ENCODE measurements at places on chromosomes 7 and 10. TPM values are rescaled to one million over a fixed set of nuclear protein-coding genes. Genes with fewer than 3 reads are reported as not detected.

Gene DBNL
- total RNA-seq, result 161 TPM

Gene ACHE
- 1.8 TPM for total RNA-seq

Gene RGR
- 3.8 TPM for total RNA-seq

Gene TMEM178B
- total RNA-seq, result 0.48 TPM

Gene NKX2-3
- 0.19 TPM for total RNA-seq

GRCh38 chr10:77176232-77176631 is 461.4 kb downstream of the KCNMA1 start:
- DNase-seq, result no peak

GRCh38 chr10:12521423-12521822 is 172.1 kb downstream of the CAMK1D start:
- DNase-seq, result no peak

GRCh38 chr7:37438906-37439652 is 9.6 kb downstream of the ELMO1 start:
- DNase-seq, result no peak

DNA sequence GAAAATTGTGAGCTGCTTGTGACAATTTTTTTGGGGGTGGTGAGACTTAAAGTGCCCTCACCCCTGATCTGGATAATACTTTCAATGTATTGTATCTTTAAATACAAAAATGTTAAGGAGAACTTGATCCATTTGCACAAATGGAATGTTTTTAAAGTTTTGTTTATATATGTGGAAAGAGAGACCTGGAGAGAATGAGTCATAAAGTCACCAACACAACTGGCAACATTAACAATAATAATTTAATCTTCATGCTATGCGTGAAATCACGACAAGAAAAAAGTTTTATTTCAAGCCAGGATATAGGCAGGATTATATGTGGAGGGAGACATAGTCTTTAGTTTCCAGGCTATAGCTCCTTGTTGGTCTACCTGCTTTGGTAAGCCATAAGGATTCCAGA is 537.5 kb downstream of the GPAM start:
- no peak for DNase-seq

- no peak for DNase-seq
Observed at GRCh38 chr10:62231371-62231770, 37.3 kb downstream of the RTKN2 start.

GRCh38 chr10:48607356-48608278 is 2.7 kb upstream of the ARHGAP22 start:
- DNase-seq, result no peak

- DNase-seq, result no peak
Observed at GRCh38 chr10:3668276-3668965, 116.6 kb downstream of the KLF6 start.

GRCh38 chr7:110246118-110246517 is 844.8 kb upstream of the LRRN3 start:
- no peak for DNase-seq

DNA sequence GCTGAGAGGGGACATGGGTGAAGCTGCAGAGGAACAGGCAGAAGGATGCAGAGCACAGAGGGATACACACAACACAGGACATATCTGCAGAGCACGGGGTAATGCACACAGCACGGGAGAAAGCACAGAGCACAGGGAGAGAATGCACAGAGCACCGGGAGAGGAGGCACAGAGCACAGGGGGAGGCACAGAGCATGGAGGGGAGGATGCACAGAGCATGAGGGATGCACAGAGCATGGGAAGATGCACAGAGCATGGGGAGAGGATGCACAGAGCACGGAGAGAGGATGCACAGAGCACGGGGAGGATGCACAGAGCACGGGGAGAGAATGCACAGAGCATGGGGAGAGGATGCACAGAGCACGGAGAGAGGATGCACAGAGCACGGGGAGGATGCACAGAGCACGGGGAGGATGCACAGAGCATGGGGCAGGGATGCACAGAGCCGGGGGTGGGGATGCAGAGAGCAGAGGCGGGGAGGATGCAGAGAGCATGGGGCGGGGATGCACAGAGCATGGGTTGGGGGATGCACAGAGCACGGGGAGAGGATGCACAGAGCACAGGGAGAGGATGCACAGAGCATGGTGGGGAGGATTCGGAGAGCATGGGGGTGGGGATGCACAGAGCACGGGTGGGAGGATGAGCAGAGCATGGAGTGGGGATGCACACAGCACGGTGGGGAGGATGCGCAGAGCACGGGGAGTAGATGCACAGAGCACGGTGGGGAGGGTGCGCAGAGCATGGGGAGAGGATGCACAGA is 230.0 kb downstream of the ADAM12 start:
- no peak for DNase-seq

GRCh38 chr10:97080051-97080776 is 105.5 kb downstream of the SLIT1 start:
- no peak for DNase-seq

- DNase-seq, result no peak
Observed at GRCh38 chr10:121510201-121510771, 88.0 kb downstream of the FGFR2 start.

DNA sequence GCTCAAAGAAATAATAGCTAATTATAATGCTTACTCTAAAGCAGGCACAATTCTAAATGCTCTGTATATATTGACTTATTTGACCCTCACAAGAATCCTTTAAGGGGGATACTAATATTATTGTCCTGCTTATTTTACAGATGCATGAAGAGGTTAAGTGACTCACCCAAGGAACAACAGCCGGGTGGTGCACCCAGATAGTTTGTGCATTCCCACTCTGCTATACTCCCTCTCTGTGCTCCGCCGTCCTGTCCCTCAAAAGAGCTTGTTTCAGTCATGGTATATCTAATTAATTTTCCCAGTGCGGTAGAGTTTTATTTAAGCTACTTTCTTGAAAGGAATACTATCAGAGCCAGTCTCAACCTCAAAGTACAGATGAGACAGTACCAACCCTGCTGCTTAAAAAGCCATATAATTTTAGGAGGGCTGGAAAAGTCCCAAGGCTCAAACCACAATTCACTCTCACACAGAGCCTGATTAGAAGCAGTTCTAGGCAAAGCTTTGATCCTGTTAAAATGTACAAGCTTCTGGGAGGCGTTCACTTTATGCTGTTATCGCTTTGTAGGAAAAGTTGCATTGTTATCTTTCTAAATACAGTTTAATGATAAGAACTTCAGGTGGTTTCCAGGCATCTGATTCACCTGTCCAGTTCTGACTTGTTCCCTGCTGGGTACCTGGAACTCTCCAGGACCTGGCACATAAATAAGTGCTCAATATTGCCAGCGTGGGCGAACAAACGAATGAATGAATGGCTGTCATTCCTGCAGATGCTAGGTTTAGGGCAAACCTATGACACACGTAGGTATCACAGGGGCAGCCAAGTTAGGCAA is 261.5 kb upstream of the KLF14 start:
- DNase-seq, result no peak

DNA sequence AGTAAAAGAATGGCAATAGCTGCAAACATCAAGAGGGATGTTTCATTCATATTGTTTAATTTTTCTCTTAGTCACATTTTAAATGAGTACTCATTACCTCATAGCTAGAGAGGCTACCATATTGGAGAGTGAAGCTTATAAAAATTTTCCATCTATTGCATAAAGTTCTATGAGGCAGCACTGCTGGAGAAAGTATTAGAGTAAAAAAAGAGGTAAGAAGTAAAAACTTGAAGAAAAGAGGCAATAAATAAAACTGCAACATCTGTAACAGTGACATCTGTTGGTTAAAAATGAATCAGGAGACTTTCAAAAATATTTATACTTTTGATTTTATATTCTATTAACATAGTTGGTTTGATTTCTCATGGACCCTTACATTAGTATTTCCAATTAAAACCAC is 284.5 kb upstream of the SEMA3D start:
- DNase-seq, result peak; percentile 14

GRCh38 chr7:95209276-95209675 is 115.1 kb downstream of the PON1 start:
- peak; percentile 70 for DNase-seq

DNA sequence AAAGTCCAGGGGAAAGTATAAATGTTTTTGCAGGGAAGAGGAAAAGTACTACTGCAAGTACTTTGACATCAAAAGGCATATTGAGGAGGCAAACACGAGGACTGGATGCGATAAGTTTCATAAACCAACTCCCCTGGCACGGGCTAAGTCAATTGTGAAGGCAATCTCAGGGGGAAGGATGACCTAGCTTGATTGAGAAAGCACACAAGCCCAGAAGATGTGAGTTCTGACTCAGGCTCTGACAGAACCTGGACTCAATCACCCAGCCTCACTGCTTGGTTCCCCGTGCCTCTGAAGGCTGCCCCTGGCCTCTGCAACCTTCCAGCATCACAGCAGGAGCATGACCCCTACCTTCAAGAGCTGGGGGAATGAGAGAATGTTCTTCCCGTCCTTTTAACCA is 93.2 kb upstream of the ZNF438 start:
- DNase-seq, result no peak

GRCh38 chr10:78589687-78590086 is 479.1 kb upstream of the ZMIZ1 start:
- no peak for DNase-seq

DNA sequence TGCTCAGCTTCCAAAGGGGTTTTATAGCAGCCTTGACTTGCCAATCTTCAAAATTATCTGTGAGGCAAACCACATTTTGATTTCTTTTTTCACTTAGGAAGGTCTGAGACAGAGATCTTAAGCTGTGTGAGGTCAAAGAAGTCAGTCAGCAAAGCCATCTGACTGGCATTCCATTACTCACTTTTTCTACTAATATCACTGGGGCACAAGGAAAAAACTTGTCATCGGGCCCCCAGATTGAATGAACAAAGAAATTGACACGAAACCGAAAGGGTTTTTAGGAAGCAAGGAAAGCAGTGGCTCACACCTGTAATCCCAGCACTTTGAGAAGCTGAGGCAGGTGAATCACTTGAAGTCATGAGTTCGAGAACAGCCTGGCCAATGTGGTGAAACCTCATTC is 78.5 kb upstream of the FRMD4A start:
- DNase-seq, result no peak

GRCh38 chr10:79387466-79387973 is 40.3 kb downstream of the PPIF start:
- DNase-seq, result no peak

GRCh38 chr10:48187713-48188485 is 86.6 kb downstream of the FRMPD2 start:
- DNase-seq, result no peak

Data from SK-MEL-5 (cell line).